ENCODE measurements at places on chromosomes 16 and 17.

GRCh38 chr17:56351675-56352074 is 198.4 kb downstream of the ANKFN1 start:
- no peak for DNase-seq

DNA sequence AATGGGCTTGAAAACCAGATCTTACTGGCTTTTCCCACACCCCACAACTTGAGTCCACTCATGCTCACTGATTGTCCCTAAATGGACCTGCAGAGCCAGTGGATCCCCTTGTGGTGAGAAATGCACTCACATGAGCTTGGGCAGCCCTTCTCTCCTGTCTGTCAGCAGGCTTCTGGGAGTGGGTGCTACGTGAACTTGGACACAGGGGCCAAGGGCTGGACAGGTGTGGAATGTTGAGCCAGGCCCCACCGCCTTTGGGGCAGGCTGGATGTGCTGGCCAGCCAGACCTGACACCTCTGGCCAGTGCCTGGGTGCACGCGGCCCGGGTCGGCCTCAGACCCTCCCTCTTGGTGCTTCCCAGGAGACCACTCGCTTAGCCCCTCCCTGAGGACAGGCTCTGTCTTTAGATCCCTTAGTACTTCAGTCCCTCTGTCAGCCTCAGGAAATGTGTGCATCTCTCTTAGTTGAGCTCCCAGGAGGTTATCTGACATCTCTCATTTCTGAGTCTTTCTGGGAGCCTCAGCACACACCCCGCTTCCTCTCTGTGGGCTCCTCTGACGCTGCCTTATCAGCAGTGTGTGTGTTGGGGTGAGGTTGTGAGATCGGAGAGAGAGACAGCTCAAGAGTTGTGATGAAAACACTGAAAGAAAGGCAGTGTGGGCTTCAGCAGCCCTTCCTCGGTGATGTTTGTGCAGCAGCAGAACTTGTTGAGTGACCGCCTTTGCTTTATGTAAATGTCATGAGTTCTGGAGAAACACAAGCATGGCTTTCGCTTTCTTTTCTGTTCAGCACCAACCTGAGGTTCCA is 117.0 kb downstream of the RAB11FIP4 start:
- DNase-seq: no peak

GRCh38 chr17:77796176-77796860 is 162.2 kb upstream of the TNRC6C start:
- DNase-seq: no peak

DNA sequence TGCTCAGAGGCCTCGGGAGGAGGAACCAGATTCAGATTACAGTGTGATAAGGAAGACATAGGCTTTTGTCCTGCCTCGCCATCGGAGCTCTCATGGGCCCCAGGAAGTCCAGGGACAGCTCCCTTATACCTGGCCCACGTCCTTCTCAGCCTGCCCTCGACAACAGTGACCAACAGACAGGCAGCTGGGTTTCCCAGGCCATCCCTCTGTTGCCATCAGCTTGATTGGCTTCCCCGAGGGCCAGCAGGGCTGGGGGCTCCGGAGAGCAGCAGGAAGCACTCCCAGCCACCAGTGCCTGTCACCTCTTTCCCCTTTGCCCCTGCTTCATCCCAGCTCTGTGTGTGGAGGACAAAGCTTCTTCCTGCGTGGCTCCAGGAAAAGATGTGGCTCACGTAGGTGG is 17.6 kb downstream of the CD300A start:
- no peak for DNase-seq

- DNase-seq: no peak
These were observed 42.8 kb upstream of the RAI1 start for GRCh38 chr17:17638467-17638866.

- DNase-seq: no peak
These were observed 186.2 kb downstream of the HS3ST3B1 start for GRCh38 chr17:14487068-14487467.

GRCh38 chr16:65725156-65725845 is 603.4 kb upstream of the CDH11 start:
- no peak for DNase-seq

GRCh38 chr17:65225061-65225460 is 87.9 kb downstream of the RGS9 start:
- no peak for DNase-seq
